ENCODE measurements at places on chromosomes 6 and 20. TPM values are rescaled to one million over a fixed set of nuclear protein-coding genes. Genes with fewer than 3 reads are reported as not detected.
A peak's percentile ranks its signal among the peaks of the same experiment; 100 is the strongest.

GRCh38 chr6:87483929-87484328 lies 11.2 kb downstream of the SLC35A1 start:
- DNase-seq: peak; percentile 18

- DNase-seq: no peak
Observed at GRCh38 chr6:149457316-149457884, 27.4 kb downstream of the ZC3H12D start.

DNA sequence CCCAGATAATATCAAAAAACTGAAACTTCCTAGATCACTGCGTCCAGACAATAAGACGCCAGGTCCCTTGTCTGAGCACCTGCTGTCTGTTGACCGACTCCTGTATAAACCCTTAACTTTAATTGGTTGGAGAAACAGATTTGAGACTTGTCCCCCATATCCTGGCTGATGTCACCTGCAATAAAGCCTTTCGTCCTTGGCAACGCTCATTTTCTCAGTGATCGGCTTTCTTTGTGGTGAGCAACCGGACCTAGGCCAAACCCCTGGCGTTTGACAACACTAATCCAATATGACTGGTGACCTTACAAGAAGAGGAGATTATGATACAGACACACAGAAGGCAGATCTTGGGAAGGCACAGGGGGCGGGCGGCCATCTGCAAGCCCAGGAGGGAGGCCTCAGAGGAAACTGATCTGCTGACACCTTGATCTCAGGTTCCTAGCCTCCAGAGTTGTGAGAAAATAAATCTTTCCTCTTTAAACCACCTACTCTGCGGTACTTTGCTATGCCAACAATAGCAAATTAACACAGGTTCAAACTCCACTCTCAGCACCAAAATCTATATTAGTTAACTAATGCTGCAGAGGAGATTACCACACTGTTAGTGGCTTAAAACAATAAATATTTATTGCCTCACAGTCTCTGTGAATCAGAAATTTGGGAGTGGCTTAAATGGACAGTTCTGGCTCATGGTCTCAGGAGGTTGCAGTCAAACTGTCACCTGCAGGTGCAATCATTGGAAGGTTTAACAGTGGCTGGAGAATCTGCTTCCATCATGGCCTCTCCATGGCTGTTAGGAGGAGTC lies 178.7 kb downstream of the OTOR start:
- DNase-seq: no peak

Gene RGL2
- 51.8 TPM for polyA plus RNA-seq

Gene EEF1E1
- 43.8 TPM for polyA plus RNA-seq

All from heart right ventricle (tissue), 16 donors.